ENCODE measurements at places on chromosomes 12 and 14.

DNA sequence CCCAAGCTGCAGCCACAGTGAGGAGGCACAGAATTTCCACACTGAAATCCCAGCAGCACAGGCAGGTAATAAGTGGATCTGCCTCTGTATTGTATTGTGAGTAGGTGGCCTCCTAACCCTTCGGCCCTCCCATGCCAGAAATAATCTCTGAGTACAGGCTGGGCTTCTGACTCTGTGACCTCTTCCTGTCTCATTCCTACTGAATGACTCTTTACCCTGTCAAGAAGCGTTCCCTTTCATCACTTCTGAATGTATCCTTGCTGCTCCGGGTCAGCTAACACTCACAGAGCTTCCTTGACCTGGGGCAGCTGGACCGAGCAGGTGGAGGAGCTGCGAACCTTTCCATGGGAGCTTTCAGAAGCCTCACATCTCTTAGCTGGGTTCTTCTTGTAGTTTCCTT lies 119.6 kb downstream of the SLC8A3 start:
- no peak for DNase-seq

DNA sequence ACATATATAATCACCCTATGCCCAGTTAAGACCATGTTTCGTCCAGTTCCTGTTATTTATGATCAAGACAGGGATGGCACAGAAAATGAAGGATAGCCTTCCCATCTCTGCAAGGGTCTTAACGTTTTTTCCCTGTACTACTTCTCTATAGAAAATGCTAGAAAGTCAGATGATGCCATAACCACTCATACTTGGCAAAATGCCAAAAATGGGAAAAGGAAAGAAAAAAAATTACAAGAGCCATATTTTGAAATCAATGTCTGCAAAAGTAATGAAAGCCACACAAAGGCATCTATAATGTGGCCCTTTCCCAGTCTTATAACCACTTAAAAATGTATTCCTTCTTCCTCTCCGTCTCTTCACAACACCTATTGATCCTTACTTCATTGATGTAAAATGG lies 1.8 kb upstream of the MYL6B start:
- no peak for DNase-seq

DNA sequence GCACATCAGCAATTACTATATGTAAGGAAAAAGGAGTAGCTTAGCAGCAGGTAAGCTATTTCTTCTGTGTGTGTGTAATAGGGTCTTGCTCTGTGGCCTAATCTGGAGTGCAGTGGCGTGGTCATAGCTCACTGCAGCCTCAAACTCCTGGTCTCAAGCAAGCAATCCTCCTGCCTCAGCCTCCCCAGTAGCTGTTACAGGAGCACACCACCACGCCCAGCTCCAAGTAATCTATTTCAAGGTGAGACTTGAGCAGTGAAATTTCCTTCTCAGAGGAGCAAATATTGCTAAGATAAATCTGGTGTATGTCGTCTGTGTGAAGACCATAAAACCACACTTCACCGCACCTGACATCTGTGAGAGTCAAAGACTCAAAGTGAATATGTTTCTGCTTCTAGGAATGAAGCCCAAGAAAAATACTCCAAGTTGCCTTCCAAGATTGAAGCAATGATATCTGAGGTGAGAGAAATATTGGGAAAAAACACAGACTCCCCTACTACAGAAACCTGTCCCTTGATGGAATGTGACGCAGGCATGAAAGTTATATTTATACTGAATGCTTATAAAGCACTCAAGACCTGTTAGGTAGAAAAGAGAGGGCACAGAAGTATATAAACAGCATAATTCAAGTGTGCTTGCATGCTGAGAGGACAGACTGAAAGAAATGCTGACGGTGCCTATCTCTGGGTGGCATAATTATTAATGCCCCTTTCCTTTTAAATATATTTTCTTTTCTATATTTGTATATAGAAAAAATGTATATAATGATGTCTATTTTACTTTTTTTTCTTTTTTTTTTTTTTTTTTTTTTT lies 2.5 kb upstream of the SELPLG start:
- no peak for DNase-seq

- DNase-seq: no peak
Measured at GRCh38 chr14:99689266-99690236, 5.5 kb downstream of the CYP46A1 start.

GRCh38 chr14:90300611-90301047 lies 31.1 kb downstream of the NRDE2 start:
- no peak for DNase-seq

- no peak for DNase-seq
Measured at GRCh38 chr14:60760209-60760608, 25.6 kb downstream of the MNAT1 start.

GRCh38 chr14:99155173-99156089 lies 116.6 kb downstream of the BCL11B start:
- DNase-seq: no peak

GRCh38 chr12:49079793-49080192 lies 10.0 kb upstream of the RHEBL1 start:
- no peak for DNase-seq

DNA sequence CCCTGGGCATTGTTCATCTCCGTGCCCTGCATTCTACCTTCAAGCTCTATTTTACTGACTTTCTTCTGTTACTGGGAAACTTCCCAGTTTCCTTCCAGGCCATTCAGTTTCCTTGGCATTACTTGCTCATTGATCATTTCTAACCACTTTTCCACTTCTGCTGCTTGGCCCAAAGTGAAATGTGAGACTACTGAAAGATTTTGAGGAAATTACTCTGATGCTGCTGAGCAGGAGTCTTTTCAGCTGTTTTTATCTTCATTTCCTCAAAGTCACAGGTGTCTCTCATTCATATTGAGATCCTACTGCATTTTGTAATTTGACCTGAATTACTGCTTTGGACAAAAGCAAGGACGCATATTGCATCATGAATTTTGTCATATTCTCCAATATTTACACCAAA lies 26.4 kb upstream of the DBX2 start:
- DNase-seq: no peak

GRCh38 chr12:124419292-124420040 lies 124.6 kb downstream of the RFLNA start:
- DNase-seq: no peak

GRCh38 chr14:51821822-51822221 lies 38.6 kb upstream of the GNG2 start:
- DNase-seq: no peak
